ENCODE measurements at places on chromosomes 3 and 15.

- no peak for DNase-seq
Measured at GRCh38 chr15:60552224-60552623, 73.3 kb upstream of the ICE2 start.

DNA sequence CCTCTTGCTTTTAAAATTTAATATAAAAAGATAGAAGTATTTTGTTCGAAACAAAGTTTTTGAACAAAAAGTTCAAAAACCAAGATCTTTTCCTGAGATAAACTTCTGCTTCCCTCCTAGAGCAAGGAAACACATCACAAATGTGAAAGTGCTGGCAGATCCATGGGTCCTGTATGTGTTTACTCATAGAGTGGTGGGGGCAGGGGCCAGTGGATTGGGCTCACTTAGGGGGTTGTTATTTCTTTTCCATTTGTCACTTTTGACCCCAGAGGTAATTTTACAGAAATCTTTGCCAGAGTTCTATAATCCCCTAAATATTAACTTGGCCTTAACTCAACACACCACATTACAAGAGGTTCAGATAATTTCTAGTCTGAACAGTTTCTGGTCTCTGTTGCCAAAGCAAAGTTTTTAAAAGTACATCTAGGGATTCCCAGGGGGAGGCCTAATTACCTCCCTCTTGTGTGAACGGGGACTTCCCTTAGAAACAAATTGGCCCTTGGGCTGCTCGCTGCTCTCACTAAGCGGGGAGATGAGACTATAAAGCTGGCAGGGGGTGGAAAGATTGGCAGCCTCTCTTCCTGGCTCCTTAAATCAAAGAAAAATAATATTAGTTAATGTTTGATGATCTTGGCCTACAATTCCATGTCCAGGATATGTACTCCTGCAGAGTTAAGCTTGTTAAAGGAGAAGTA lies 66.8 kb upstream of the PTX3 start:
- no peak for DNase-seq

DNA sequence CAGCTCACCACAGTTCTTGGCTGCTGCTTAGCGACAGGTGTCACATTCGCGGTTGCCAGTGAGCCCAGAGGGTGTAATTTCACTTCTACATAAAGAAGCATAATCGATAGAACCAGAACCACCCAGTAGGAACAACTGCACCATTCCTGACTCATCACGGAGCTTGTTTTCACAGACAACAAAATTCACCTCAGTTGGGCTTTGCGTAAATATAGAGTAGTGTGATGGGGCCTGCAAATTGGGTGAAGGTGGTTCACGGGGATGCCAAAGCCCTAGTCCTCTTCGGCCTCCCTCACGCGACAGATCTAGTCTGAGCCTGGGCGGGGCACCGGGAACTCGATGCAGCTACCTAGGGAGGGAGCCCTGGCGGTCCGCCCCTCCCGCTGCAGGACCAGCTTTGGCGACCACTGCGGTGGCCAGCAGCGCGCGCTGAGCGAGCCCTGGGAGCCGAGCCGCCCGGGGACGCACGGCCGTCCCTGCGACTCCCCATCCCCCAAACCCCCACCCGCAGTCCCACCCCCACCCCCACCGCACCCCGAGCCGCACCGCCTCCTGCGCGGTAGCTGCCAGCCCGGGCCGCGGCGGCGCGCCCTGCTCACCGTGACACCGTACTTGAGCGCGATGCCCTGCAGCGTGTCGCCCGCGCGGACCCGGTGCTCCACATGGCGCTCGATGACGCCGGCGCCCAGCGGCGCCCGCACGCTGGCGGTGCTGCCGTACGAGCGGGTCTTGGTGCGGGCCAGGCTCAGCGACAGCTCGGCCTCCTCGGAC lies 519 bp downstream of the LYSMD2 start:
- DNase-seq: no peak

GRCh38 chr15:37774961-37775360 lies 159.5 kb upstream of the TMCO5A start:
- DNase-seq: no peak

DNA sequence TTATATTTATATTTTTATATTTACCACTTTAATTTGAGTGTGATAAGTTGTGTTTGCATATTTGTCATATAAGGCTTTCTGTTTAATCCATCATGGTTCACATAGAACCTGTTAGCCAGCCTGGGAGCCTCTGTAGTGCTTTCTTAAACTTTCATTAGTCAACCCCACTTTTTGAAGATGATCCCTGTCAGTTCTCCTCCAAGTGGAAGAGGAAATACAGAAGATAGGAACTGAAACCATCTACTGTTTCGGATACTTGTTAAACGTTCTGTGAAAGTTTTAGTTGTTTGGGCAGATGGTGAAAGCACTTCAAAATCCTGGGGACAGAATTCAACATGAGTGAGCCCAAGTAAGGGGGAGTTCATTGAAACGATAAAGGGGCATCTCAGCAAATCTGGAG lies 4.6 kb upstream of the SAMMSON start:
- DNase-seq: no peak

- peak; percentile 13 for DNase-seq
Measured at GRCh38 chr3:29649815-29650547, 369.1 kb downstream of the RBMS3 start.

DNA sequence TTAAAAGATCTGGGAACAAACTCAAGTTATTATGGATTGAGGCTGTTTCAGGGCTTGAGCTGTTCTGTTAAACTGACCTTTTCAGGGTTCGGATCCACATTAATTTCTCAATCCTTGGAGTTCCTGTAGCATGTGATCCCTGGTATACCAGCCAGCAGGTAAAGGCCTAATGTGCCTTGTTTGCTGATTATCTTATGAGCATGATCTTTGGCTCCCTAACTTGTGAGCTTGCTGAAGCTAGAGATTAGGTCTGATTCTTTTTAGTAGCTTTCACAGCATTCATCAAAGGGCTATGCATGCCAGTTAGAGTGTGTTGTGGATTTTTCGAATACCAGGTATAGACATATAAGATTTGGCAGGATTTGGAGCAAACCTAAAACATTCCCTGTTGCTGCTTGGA lies 10.3 kb downstream of the CORO2B start:
- DNase-seq: no peak

- DNase-seq: no peak
Measured at GRCh38 chr3:115019900-115020299, 127.2 kb downstream of the ZBTB20 start.

Measured in HCEC 1CT (cell line).